ENCODE measurements at places on chromosomes 4 and X.

DNA sequence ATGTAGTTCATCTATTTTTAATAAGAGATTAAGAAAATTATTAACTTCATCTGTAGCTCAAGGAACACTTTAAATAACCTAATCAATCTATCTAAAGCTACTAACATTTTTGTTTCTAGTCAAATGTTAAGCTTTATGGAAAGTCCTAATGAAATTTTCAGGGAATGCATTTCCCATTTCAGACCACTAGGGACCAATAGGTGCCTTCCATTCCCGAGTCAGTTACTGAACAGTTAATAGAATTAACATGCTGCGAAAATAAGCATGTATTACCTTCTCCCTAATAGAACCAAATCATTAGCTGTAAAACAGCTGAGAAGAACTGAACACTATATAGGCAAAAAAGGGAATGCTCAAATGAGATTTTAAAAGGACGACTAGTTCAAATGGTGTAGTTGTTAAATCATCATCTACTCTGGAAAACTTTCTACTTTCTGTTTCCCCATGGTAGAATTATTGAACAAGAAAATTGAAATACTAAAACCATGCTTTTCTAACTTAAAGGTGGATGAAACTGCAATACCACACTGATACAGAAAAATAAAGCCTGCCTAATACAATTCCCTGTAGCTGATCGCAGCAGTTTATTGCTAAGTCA, 22.5 kb downstream of the STX18 start:
- peak; percentile 35 for DNase-seq

- no peak for DNase-seq
Measured at GRCh38 chr4:125398263-125399002, 83.7 kb downstream of the FAT4 start.

DNA sequence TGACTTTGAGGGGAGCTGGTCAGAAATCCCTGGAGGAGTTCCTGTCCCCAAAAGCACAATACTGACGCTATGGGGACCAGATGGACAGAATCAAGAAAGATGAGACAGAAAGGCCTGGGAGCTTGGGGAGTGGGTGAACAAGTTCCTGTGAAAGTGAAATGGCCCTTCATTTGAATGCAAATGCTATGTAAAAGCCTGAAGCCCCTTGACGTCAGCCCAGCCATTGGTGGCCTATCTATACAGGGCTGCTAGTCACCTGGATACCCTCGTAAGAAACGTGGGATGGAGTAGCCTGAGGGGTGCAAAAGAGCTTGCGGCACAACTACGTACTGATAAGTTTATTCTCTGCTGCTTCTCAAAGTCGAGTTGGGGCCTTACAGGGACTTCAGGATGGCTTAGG, at the start of gene CDX4:
Gene CDX4 (plus strand): TSS at position 223 of the 400 bp plus-strand sequence. CDS start 201 bp downstream, outside the sequence.
- DNase-seq = no peak

GRCh38 chrX:7024850-7025249, 122.7 kb upstream of the STS start:
- DNase-seq = no peak

- peak; percentile 48 for DNase-seq
Measured at GRCh38 chr4:101337688-101338087, 9.6 kb downstream of the PPP3CA start.

- DNase-seq = peak; percentile 63
Measured at GRCh38 chrX:41382714-41383645, 49.0 kb downstream of the DDX3X start.

DNA sequence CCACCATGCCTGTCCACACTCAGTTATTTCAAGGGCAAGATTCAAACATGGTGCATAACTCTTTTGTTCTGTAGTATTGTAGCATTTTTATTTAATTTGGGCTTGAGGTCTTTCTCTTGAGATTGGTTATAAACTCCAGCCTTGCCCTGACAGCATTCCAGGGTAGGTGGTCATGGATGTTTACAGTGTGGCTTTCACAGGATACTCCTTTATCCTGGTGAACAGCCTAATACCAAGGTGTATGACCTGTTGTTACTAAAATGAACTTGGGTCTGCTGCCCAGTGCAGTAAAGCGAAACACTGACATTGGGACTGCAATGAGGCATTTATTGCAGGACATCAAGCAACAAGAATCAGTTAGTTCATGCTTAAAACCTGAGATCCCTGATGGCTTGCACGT, 434.8 kb downstream of the ANKRD50 start:
- DNase-seq = no peak

GRCh38 chr4:102497986-102498385, 3.2 kb upstream of the NFKB1 start:
- DNase-seq = no peak

GRCh38 chrX:103356130-103356798, at the start of gene TCEAL9:
TCEAL9 (plus strand) TSS chrX:103356506; CDS start chrX:103357685, 1,179 bp downstream.
- peak; percentile 90 for DNase-seq

DNA sequence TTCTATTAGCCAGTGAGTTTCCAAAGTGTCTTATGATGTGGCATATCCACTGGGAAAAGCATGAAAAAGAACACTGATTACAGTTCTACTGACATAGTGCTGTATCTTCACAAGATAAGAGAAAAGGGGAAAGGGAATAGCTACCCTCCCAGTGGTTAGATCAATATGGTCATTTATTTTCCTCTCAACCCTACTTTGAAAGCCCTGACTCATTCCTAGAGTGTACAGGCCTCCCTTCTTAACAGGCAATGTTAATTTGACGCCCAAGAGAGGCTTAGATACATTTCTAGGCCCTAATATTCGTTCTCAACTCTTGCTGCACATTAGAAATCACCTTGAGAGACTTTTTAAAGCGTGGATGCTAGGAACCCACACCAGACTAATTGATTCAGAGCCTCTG, 20.4 kb upstream of the BRS3 start:
- no peak for DNase-seq

DNA sequence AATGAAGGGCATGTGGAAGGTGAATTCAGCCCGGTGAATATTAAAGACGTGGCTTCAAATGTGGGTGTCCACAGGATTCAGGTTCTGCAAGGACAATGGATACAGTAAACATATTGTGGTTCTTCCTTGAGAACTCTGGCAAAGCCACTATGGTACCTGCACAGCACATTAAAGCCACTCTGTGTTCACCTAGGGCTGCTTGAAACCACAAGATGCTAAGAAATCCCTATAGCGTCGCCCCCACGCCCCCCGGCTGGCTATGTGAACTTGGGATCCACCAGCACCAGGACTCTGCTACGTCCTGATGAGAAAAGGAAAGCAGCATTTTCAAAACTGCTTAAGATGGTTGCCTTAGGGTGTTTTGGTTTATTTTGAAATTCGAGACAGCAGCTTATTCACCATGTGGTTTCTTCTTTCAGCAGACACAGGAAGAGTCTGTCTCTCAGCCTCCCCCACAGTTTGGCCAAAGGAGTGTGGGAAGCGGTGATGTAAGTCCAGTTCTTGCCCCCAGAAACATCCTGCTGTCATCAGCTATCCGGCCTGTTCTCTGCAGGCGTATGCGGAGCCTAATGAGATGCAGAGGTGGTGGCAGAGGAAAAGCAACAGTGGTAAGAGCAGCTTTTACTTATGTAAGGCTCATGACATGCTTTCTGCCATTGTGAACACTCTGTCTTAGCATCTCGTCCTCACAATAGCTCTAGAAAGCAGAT, 111.5 kb downstream of the AFAP1 start:
- DNase-seq = peak; percentile 100

- DNase-seq = peak; percentile 56
Measured at GRCh38 chr4:54568184-54568583, 89.6 kb upstream of the KIT start.

GRCh38 chr4:127781300-127782024, 660 bp upstream of the HSPA4L start:
- peak; percentile 52 for DNase-seq
